ENCODE measurements at places on chromosomes 5 and 9.

- DNase-seq, result no peak
These were observed 249.5 kb downstream of the MAN2A1 start for GRCh38 chr5:109939116-109939682.

DNA sequence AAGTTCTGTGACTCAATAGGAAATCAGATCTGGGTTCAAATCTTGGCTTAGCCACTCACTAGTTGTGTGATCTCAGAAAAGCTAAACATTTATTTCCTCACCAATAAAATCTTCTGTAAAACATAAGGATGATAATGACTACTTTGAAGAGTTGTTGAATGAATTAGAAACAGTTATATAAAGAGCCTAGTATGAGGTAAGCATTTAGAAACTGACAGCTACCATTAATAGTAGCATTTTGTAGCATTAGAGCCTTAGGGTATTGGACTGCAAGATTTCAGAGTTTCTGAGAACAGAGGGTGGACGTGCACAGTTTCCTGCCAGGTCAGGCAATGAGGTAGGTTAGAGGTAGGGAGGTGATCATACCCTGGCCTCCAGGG is 293.2 kb downstream of the CWC27 start:
- no peak for DNase-seq

- DNase-seq, result no peak
These were observed 1.7 kb downstream of the TLE1 start for GRCh38 chr9:81687521-81688261.

DNA sequence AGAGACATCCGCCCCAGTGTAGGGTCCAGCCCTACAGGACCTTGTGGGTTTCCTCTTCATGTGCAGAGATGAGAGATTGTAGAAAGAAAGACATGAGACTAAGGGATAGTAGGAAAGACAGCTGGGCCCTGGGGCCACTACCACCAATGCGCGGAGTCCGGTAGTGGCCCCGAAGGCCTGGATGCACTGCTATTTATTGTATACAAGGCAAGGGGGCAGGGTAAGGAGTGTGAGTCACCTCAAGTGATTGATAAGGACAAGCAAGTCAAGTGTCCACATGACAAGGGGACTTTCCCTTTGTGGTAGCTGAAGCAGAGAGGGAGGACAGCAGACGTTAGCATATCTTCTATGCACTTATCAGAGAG is 6.2 kb upstream of the TMEM141 start:
- no peak for DNase-seq

DNA sequence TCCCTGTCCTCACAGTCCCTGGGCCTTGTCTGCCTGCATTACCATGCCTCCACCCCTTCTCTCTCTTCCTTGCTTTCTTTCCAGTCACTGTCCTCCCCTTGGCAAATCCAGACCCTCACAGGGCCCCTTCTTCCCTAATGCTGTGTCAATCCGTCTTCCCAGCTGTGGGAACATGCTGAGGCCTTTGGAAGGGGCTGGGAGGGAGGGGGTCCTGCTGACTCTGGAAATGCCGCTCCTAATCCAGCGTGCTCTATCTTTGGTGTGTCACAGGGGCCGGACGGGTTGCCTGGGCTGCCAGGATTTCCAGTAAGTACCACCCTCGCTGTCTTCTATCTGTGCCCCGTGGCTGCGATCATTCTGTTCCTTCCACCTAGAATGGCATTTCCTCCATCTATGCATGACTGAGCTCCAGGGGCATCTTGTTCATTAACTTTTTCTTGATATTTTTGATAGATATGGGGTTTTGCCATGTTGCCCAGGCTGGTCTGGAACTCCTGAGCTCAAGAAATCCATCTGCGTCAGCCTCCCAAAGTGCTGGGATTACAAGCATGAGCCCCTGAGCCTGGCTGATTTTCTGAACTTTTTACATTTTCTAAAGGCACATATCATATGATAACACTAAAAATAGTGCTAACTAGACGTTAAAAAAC is 64.5 kb upstream of the TGFBR1 start:
- no peak for DNase-seq

- DNase-seq, result no peak
These were observed 490.5 kb upstream of the ZNF608 start for GRCh38 chr5:125236981-125237380.

DNA sequence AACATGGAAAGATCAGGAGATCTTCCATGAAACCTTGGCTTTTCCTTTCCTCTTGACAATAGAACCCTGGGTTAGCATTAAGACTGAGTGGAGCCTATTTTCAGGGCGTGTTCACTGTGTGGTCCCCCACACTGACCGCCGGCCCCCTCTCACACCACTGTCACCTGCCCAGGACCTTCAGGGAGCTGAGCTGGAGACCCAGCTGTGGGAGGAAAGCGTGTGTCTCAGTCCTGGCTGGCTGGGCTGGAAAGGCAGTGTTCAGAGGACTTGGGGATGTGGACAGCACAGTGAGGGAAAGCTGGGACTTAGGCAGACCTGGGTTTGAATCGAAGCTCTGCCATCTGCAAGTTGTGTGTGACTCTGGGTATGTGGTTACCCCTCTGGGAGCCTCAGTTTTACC is 268.1 kb downstream of the NSG2 start:
- no peak for DNase-seq

DNA sequence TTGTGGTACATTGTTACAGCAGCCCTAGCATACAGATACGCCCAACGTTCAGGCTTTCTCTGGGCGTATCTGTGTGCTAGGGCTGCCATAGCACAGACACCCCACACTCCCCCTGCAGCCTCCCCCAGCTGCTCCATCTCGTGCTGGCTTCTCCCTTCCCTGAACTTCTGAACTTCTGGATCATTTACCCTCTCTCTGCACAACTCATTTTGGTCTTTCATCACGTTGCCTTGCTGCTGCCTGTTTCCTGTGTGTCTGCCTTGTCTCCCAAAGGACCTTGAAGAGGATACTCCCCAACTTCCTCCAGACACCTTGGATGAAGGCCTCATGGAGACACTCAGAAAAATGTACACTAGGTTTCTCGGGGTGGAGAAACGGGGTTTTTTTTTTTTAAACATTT is 37.3 kb downstream of the SLIT3 start:
- no peak for DNase-seq

GRCh38 chr9:93959739-93960154 is 4.6 kb upstream of the BARX1 start:
- DNase-seq, result no peak

- no peak for DNase-seq
These were observed 75.0 kb downstream of the HMHB1 start for GRCh38 chr5:143886651-143887638.

GRCh38 chr5:17898766-17899165 is 264.5 kb downstream of the TAF11L14 start:
- DNase-seq, result no peak

DNA sequence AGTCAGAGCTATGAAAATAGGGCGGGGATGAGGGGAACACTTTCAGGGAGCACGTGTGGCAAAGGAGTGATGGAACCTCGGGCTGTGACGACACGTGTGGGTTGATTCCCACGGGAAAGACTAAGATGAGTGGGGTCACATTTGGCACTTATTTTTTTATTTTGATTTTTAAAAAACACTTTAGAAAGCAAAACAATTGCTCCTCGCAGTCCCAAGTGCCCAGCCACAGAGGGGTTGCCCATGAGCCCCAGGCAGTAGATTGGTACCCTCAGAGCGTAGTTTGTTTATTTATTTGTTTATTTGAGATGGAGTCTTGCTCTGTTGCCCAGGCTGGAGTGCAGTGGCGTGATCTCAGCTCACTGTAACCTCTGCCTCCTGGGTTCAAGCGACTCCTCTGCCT is 69.7 kb downstream of the WNK2 start:
- no peak for DNase-seq
